ENCODE measurements at places on chromosomes 4 and X. TPM values are rescaled to one million over a fixed set of nuclear protein-coding genes. Genes with fewer than 3 reads are reported as not detected.

DNA sequence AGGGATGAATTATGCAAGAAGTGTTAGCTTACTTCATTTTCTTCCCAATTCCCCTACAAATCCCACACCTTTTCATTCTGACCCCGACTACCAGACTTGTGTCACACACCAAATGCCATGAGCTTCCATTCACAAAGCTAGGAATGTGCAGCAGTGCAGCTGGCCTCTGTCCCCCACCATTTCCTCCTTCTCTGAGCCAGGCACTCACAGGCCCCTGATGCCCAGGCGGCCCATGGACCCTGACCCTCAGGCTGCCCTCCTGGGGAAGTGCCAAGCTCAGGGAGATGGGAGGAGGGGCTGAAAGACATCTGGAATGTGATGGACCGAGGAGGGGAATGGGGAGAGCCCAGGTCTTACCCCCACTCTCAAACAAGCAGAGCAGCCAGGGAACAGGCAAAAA is 67.0 kb upstream of the BCOR start:
- DNase-seq = no peak

GRCh38 chr4:158958489-158959270 is 144.2 kb upstream of the RAPGEF2 start:
- no peak for DNase-seq

DNA sequence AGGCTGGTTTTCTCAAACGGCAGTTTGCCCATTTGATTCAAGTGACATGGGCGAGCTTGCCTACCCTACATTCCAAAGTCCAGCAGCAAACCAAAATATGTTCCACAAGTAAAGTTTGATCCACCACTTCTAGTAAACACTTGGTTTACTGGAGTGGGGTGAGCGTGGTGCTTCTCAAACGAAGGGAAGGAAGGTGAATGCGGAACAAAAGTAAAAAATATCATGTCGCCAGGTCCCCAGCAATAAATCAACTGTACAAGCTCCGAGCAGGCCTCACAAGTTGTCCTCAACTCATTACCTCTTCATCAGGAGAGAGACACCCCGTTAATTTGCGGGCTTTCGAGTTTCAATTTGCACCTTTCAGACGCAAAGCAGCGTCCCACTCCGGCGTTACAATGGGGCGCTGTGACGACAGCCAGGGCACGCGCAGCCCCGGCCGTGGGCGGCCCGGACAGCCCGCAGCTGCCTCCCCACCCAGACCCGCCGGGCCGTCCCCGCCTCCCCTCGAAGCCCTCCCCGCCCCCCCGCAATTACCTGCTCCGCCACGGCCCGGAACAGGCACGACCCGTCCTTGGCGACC is 1.0 kb downstream of the OTUD4 start:
- DNase-seq = peak; percentile 80

GRCh38 chrX:54415534-54416350 is 24.5 kb upstream of the TSR2 start:
- DNase-seq = no peak

GRCh38 chr4:36556984-36557383 is 275.6 kb downstream of the DTHD1 start:
- DNase-seq = no peak

- DNase-seq = no peak
Measured at GRCh38 chr4:121712001-121712651, 15.3 kb upstream of the ANXA5 start.

- DNase-seq = no peak
Measured at GRCh38 chr4:70838204-70838603, 1.5 kb downstream of the GRSF1 start.

- DNase-seq = no peak
Measured at GRCh38 chrX:71291381-71291780, 7.9 kb downstream of the NONO start.

DNA sequence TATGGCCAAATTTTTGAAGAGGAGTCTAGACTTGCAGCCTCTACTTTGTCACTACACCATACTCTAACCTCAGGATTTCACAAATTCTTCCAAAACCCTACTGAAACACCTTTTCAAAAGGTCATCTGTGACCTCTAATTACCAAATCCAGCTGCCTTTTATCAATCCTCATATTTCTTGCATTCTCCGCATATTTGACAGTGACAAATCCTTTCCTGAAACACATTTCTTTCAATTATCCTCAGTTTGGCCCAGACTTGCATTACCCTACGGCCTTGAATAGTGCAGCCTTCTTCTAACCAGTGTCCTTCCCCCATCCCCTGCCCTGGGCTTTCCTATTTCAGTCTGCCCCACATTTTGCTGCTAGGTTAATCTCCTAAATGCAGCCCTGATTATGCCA is 25.5 kb downstream of the MID2 start:
- peak; percentile 51 for DNase-seq

- DNase-seq = no peak
Measured at GRCh38 chrX:24014388-24015018, 12.5 kb downstream of the KLHL15 start.

GRCh38 chr4:108270466-108271450 is 102.0 kb upstream of the LEF1 start:
- DNase-seq = no peak

- DNase-seq = peak; percentile 2
Measured at GRCh38 chrX:106862972-106863688, 40.0 kb downstream of the RIPPLY1 start.

- DNase-seq = no peak
Measured at GRCh38 chrX:20507901-20508620, 241.4 kb upstream of the RPS6KA3 start.

DNA sequence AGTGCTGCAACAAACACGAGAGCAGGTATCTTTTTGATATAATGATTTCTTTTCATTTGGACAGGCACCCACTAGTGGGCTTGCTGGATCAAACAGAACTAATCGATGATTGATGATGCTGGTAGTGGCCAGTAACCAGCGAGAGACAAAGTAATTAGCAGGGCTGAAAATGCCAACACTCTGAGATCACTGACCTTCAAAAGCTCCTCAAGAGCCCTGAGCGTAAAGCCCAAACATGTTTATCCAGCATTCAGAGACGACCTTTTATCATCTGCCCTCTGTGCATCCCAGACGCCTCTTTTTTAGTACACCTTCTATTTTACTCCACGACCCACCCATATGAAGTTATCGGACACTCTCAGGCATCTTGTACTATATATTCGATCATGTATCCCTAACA is 186.2 kb downstream of the PRDM5 start:
- DNase-seq = no peak

DNA sequence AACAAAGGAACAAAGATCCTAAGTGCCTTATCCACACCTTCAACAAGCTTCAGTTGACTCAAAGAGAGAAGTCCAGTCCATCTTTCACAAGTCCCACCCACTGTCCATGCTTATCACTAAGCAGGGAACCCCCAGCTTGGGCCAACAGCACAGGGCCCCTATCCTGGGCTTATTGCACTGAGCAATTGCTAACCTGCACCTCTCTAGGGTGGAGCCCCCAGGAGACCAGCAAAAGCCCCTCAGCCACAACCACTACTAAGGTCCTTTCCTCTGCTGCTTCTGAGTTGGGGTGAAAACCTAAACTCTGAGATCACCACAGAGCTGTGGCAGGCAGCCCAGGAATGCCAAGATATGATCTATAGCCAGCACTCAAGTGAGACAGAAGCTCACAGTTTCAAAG is 96.7 kb upstream of the PBDC1 start:
- no peak for DNase-seq

- DNase-seq = no peak
Measured at GRCh38 chr4:76053730-76054129, 17.9 kb upstream of the CXCL11 start.

GRCh38 chr4:183801457-183802165 is 103.5 kb upstream of the STOX2 start:
- no peak for DNase-seq

DNA sequence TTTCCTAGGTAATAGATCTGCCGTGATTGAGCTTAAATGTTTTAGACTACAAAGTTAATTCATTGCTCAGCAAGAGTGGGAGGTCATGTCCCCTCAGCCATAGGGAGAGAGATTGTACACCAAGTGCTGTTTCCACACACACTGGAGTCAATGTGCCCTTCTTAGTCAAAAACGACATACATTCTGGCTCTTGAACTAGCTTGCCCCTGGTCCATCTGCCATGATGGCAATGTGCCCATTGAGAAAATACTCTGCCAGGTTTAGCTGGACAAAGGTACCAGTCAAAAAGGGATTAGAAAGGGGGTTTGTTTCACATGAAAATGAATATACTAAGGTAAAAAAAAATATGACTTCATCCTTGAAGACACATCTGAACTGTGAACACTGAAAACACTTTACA is 377.1 kb upstream of the ADGRL3 start:
- no peak for DNase-seq

- peak; percentile 12 for DNase-seq
Measured at GRCh38 chr4:114100288-114101031, 121.0 kb upstream of the ARSJ start.

DNA sequence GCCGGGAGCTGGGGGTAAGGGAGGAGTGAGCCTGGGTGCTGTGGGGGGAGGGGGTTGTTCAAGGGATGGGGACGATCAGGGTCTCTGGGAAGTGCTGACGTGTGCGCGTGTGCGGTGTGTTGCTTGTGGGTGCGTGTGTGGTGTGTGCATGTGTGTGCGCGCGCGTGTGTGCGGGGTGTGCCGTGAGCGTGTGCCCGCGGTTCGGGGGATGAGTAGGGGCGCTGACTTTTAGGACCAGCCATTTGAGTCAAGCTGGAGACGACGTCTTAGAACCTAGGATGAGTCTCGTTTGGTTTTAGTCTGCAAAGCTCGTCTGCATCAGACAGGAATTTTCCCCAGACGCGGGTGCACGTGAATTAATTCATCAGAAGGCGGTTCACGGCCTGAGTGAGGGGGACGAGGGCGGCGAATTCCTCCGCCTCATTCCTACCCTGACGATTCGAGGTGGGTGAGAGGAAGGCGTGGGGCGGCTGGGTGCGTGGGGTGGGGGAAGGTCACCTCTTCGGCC is 950 bp upstream of the TMEM271 start:
- no peak for DNase-seq

- no peak for DNase-seq
Measured at GRCh38 chr4:153514688-153515426, 48.7 kb downstream of the TMEM131L start.

DNA sequence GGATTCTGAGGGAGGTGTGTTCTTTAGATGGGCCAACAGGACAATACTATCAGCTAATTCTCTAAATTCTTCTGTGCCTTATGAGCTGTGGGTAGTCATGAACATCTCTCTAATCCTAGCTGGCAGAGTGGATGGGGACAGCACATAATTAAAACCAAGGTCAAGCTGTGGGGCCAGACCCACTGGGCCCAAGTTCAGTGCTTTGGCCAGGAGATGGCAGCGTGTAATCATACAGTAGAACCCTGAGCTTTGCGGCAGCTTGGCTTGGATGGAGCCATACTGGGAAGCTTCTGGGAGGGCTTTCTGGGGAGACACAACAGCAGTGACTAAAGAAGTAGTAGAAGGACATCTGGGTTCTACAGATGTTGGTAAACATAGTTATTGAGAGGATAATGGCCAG is 140.3 kb upstream of the CXCL13 start:
- DNase-seq = no peak

GRCh38 chrX:12065251-12065650 is 73.0 kb upstream of the FRMPD4 start:
- peak; percentile 9 for DNase-seq

- DNase-seq = no peak
Measured at GRCh38 chr4:71396382-71396781, 57.6 kb downstream of the SLC4A4 start.

DNA sequence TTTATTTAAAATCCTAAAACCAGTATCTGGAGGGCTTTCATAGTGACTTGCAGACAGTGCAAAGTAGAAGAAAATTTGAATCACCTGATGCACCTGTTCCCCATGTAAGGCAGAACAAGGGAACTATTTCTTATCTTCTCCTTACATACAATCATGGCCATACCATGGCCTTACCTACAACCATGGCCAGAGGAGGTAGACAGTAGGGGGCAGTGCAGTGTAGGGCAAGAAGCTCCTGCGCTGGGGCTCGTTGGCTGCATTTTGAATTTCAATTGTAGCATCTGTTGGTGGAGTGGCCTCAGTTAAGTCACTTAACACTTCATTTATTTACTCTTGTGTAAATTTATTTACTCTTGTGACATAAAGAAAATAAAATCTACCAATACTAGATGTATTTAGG is 33.0 kb downstream of the GALNTL6 start:
- DNase-seq = no peak

DNA sequence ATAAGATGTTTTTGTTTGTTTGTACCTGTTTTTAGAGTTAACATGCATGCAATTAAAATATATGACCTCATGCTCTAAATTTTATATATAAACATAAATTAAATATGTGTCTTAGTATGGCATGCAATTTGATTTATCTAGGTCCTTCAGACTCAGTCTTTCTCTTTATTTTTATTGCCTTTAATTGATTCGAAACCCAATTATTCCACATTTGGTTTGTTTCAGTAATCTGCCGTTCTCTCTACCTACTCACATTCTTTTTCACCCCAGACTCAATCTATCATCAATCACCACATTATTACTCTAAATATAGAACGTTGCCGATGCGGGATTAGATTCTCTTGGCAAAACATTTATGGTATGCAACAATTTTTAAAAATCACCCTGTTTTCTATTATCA is 1492.8 kb downstream of the RAPGEF2 start:
- DNase-seq = no peak

GRCh38 chr4:3017504-3017903 is 54.1 kb downstream of the GRK4 start:
- DNase-seq = no peak

The TCP11X2 gene
- not detected for total RNA-seq

The SPANXA1 gene
- not detected for total RNA-seq

The ADH1C gene
- total RNA-seq = not detected

The MAMLD1 gene
- total RNA-seq = 0.26 TPM

The GATA1 gene
- total RNA-seq = not detected

The ADGRG4 gene
- total RNA-seq = not detected

The SUPT20HL1 gene
- total RNA-seq = not detected

The SPIN4 gene
- total RNA-seq = 6.8 TPM

The CDS1 gene
- total RNA-seq = under 0.01 TPM

The HNRNPDL gene
- 80.2 TPM for total RNA-seq

The PCDH10 gene
- under 0.01 TPM for total RNA-seq

The UGT2B7 gene
- total RNA-seq = not detected

The KLF8 gene
- 0.13 TPM for total RNA-seq

The MAGEA12 gene
- total RNA-seq = not detected
